Jurkat, Clone E6-1 (cell line): ENCODE measurements at places on chromosomes 5 and 9.

GRCh38 chr5:56329652-56330051, 96.5 kb upstream of the ANKRD55 start:
- no peak for DNase-seq

DNA sequence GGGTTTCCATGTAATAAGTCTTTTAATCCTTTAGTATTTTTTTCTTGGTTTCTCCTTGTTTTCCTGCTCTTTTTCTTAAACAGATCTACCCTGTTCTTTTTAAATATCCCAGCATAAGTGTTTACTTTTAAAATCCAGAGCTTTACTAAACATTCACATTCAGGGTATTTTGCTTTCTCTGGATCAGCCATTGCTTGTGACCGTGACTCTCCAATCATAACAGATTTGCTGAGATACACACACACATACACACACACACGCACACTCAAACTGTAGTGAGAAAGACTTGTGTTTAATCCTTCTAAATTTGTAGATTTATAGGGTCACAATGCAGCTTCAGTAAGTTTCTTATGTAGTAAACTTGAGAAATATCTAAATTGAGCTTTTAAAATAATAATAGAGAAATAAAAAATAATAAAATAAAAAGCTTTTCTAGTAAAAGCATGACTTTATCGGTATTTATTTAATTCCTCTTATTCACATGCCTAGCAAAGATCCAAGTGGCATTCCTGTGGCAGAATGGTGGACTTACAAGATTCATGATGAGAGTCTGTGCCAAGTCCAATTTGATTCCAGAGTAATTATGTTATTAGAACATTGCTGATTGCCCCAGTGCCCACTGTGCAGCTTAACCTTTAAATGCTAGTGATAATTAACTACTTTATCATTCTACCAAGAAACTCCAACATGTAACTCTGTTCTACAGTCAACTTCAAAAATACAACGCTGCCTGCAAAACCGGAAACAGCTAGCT, 129.0 kb downstream of the TLE4 start:
- no peak for DNase-seq

DNA sequence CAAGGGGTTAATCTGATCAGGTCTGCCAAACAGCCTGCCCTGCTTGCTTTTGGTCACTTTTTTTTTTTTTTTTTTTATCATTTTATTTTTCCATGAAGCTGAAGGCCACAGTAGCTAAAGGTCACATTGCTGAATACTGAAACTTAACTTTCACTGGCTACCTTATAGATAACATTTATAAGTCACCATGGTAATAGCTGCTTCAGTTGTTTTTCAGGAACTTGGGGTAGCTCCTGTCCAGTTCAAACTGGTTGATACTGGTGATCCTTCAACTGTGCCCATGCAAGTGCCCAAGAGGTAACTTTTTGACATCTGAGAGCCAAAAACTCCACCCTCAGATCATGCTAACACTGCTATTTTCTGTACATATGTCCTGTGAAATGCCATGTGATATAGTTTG, 68.3 kb upstream of the RGS7BP start:
- no peak for DNase-seq

- no peak for DNase-seq
Observed at GRCh38 chr5:11904265-11904906, at the start of gene CTNND2. Gene CTNND2, minus strand, starts transcription at chr5:11904446. Its CDS starts 593 bp downstream, at chr5:11903853.

DNA sequence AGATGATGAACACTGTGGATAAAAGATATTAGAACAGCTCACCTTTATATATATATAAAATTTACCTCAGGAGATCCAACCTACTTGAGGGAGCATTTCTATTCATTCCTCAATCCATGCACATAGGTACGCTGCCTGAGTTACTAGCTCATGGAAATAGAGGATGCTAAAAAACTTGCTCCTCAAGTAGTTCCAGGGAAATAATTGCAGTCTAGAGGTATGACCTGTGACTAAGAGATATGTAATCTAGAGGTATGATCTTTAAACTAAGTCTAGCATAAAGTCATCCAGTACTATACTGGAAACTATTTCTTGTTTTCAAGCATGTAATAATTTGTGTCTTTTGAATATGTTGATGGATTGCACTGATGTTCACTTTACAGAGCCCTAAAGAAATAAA, 471.2 kb downstream of the TAF11L14 start:
- no peak for DNase-seq

GRCh38 chr9:77013932-77014596, 5.4 kb upstream of the FOXB2 start:
- DNase-seq, result no peak

- no peak for DNase-seq
Observed at GRCh38 chr5:158759283-158759682, 340.4 kb downstream of the EBF1 start.

DNA sequence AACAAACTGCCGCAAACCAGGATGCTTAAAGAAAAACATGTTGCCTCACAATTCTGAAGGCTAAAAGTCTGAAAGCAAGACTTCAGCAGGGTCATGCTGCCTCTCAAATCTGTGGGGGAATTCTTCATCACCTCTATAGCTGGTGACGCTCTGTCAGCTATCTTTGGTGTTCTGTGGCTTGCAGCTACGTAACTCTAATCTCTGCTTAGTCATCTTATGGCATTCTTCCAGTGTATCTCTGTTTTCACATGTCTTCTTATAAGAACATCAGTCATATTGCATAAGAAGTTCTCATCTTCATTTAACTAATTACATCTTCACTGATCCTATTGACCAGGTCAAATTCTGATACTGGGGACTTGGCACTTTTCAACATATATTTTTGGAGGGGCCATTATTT, 243.0 kb downstream of the CDH10 start:
- DNase-seq, result no peak

GRCh38 chr5:16507716-16508115, 42.1 kb upstream of the ZNF622 start:
- DNase-seq, result no peak

GRCh38 chr5:126987271-126987899, 43.0 kb downstream of the MARCHF3 start:
- no peak for DNase-seq

DNA sequence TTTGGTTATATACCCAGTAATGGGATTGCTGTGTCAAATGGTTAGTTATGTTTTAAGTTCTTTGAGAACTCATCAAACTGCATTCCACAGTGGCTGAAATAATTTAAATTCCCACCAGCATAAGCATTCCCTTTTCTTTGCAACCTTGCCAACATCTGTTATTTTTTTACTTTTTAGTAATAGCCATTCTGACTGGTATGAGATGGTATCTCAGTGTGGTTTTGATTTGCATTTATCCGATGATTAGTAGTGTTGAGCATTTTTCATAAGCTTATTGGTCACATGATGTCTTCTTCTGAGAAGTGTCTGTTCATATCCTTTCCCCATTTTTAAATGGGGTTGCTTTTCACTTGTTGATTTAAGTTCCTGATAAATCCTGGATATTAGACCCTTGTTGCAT, 435.7 kb upstream of the RIOK2 start:
- DNase-seq, result no peak

- no peak for DNase-seq
Observed at GRCh38 chr9:86324901-86325300, 29.3 kb downstream of the TUT7 start.

DNA sequence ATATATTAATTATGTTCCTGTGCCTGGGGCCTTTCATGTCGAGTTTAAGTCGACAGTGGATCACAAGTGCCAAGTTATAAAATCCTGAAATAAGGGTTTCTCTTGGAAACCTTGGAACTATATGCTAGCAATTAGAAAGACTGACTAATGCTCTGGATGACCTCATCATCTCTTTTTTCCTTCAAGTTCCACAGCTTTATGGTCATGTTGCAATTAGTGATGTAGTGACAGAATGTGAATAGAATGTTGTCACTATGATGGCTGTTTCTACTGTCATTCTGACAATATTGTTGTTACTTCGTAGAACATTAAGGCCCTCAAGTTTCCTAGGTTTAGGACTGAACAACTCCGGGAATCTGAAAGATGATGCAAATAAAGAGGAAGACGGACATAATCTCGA, 368.0 kb upstream of the SEMA6A start:
- DNase-seq, result no peak

GRCh38 chr5:42606464-42606869, 150.2 kb upstream of the CCDC152 start:
- DNase-seq, result no peak

DNA sequence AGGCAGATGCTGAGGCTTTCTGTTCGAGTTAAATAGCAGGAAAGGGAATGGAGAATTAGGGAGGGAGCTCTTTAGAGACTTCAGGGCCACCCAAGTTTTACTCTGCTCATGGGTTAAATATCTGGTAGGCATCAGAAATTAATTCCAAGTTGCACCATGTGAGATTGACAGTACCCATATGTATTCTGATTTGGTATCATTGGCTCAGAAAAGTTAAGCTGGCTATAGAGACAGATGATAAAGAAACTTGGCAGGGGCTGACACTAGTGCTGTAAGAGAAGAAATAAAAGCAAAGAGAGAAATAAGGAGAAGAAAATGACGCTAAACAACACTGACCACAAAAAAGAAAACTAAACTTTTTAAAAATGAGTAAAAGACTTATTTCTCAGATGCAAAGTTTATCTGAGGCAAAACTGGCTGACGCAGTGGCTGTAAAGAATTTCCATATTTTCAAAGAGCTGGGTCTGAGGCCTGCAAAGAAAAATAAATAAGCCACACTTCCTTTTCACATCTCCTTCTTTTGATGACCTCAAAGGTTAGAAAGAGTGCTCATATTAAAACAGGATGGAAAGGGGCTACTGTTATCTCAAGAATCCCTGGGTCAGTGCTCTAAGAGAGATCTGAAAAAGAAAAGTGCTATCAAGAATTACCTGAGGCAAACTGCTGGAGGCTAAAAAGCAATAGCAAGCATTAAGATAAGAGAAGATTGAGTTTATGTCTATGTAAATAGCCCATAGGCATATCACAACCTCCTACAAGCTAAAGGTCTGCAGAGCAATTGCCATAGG, 399.0 kb upstream of the MEF2C start:
- no peak for DNase-seq

DNA sequence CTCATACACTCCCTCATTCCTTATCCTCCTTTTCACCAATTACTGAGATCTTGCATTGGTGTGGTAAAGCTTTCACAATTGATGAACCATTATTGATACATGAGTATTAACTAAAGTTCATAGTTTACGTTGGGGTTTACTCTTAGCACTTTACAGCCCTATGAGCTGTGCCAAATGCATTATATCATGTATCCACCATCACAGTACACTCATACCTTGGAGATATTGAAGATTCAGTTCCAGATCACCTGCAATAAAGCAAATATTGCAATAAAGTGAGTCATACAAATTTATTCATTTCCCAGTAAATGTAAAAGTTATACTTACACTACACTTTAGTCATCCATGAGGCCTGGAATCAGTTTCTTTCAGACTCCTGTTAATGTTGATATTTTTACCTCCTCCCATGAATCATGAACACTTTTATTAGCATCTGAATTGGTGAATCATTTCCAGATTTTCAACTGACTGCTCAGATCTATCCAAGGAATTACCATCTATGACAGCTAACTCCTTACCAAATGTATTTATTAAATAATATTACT, 546.6 kb upstream of the PTPRD start:
- no peak for DNase-seq

DNA sequence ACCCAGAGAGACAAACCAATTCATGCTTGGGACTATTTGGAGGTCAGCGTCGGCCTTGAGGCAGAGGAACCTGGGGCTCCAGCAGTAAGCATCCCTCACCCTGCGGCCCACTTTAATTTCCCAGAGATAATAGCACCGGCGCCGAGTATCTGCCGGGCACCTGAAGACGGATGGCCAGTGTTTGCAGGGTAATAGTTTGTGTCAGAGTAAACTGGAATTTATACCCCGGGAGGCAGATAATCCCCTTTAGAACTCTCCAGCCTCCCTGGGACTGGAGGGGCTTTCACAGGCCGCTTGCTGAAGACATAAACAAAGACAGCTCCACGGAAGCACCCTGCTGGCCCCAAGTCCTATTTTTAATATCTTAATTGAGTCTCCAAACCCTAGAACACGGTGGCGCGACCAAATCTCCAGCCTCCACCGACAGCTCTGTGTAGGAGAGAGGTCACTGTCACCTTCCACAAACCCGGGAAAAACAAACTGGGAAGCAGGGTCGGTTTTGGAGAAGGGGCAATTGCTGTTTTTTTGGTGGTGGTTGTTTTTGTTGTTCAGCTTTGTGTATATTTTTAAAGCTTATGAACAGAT, 17.4 kb upstream of the FCN1 start:
- no peak for DNase-seq

GRCh38 chr5:124746916-124747790, 714 bp upstream of the ZNF608 start:
- DNase-seq, result no peak

DNA sequence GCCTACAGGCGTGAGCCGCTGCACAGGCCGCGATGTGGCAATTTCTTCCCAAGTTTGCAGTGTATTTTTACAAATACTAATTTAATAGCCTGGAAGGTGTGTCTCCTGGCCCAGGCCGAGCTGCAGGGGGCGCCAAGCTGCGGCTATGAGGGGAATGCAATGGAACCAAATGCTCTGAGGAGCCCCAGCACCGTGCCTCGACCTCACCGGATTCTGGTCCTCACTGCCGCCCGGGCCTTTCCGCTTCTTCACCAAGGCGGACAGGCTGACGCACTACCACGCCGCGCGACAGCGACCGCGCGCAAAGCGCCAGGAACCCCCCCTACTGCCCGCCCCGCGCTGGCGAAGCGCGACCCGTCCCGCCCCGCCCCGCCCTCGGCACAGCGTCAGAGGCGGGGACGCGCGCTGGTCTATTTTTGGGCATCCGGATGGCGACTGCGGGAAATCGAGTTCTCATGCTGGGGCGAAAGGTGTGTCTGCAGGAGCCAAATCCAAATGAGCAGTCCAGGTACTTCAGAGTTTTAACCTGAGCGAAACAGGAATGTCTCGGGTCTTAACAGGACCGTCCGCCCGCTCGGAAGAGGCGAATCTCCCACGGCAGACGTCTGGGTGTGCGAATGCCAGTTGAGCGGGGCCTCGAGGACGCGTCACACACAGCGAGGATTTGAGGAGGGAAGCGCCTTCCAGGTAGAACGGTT, 31.7 kb upstream of the PRXL2C start:
- no peak for DNase-seq

DNA sequence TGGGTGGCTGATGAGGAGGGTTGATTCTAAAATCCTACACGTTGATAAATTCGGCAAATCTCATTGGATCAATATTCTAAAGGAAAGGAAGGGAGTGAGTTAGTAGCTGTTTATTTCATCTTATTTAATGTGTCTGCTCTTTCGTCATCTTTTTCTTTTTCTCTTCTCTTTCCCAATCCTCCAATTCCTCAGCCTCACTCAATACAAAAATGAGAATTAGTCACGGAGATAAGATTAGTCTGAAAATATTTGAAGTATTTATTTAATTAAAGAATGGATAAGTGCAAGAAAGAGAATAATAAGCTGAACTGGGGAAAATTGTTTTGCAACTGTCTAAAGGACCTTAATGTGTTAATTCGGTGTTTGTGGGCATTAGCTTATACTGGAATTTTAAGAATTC, 1095.1 kb downstream of the DTWD2 start:
- no peak for DNase-seq

DNA sequence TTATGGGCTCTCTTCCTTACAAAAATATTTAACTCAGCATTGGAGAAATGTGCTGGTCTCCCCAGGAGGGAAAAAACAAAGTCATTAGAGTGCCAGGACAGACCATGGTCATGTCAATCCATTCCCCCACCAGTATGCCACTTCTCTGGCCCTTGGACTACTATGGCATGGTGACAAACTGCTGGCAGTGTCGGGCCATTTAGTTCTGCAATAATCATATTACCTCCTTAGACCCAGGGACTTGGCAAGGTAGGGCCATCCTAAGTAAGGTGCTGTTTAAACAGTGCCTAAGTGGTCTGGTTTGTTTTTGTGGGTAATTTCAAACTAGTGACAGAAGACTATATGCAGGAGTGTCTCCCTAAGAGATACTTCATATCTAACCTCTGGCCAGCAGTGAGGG, 177.8 kb upstream of the STK32A start:
- DNase-seq, result no peak
